ENCODE measurements at places on chromosomes 6 and 20.

DNA sequence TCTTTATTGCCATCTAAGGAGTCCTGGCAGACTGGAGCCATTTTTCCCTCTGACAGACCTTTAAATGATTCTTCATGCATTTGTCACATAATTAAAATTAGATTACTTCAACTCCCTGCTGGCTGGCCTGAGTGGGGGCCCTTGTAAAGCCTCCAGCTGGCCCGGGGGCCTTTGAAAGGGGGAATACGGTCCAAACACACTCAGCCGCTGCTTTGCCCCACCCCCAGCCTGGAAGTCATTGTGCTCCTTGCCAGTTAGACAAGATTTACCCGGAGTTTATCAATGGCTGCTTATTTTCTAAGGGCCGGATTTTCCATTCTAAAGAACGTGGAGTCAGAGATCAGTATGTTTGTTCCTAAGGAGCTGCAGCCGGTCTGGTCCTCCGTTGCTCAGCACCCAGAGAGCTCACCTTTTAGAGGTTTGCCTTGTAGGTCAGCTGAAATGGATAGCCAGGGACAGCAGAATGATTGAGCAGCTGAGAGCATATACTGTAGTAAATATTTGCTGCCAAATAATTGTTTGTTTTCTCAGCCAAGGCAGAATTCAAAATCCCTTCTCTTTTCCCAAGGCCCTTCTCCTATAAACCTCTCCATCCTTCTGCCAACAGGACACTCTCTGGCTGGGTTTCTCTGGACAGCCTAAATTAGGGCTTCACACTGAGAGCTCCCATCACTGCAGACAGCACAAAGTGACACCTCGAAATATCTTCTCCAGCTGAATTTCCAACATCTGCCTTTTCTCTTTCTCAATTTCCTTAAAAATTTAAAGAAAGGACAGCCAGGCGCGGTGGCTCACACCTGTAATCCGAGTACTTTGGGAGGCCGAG, 68.4 kb upstream of the RBM24 start:
- DNase-seq: no peak

DNA sequence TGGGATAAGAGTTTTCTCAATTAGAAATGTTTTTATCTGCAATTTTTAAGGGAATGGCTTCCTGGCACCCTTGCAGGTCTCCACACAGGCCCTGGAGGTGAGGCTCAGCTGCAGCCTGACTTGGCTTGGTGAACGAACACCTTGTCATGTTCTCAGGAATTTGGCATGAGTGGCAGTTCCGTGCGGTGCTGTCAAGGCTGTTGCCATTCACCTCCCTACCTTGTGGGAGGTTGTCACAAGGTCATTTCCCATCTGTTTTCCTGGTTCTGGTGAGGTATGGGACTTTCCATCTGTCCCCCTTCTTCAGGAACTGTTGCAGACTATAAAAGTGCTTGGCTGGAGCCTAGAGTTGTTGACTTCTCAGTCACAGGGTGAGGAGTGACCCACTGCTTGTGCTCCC, 82.9 kb downstream of the ELOVL4 start:
- no peak for DNase-seq

DNA sequence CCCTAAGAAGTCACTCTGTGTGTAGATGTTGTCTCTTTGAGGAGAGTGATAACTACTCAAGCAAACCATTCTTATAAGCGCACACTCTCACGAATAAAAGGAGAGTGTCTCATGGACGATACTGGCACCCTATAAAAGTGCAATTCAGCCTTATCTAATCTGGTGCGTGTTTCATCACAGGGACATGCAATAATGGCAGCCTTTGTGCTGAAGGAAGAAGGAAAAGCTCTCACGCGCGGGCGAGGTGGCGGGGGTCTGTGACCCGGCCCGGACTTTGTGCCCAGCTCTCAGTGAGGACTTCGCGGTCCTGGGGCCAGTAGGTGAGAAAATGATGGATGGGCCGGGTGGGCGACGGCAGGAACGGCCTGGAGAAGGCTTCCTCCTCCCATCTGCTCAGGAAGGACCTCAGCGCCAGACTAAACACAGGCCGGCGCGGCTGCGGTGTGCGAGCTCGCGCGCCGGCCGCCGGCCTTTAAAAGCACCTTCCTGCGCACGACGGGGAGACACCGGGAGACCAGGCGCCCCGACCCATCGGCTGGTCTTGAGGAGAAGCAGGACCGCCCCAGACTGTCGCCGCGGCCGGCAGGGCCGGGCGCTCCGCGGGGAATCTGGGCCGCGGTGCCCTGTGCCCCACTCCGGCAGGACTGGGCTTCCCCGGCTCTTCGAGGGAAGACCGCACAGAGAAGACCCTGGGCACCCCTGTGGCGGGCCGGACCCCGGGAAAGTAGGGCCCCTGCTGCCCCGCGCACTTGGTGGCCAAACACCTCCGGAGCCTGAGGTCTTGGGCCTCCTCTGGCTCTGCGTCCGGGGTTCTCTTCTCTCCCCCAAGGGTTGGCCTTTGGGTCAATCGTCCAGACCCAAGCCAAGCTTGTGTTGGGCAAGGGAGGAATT, 8.3 kb upstream of the FOXC1 start:
- no peak for DNase-seq

DNA sequence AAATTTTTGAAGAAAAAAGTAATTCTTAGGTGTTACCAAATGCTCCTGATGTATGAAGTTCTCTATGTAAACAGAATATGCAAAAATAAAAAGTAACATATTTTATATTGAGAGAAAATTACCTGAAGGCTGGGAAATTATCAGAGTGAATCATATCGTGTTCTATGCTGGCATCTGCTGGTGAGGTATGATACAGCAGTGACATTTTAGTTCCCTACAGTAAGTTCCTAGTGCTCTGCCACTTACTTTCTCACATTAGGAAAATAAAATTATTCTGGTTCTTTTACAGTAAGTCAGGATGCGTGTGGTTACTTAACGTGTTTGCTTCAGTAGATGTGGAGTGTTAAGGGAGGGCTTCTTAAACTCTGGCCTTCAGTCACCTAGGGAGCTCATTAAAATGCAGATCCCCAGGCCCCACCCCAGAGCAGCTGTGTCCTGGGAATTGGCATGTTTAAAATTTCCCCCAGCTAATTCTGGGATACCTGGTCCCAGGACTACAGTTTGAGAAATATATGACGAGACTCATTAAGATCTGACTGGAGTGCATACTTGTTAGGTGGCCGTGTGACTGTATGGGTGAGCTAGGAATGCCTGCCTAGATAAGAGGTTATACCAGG, 3.2 kb downstream of the ACTR5 start:
- DNase-seq: peak; percentile 45

GRCh38 chr20:62388839-62389600, 2.1 kb downstream of the RPS21 start:
- no peak for DNase-seq

DNA sequence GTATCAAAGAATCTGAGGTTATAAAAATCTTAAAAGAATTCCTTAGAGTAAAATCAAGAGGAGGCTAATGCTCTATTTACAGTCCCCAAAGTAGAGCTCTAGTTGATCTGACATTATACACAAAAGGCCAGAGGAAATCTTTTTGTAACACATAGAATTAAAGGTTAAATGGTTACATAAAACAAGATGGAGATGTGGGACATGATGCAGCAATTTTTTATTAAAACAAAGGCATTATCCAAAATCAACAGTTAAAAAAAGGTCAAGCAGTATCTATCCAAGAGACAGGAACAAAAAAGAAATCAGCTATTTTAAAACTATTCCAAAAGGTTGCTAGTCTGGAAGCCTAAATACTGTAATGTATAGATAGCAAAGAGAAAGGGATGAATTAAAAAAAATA, 20.4 kb downstream of the ELOVL5 start:
- no peak for DNase-seq

DNA sequence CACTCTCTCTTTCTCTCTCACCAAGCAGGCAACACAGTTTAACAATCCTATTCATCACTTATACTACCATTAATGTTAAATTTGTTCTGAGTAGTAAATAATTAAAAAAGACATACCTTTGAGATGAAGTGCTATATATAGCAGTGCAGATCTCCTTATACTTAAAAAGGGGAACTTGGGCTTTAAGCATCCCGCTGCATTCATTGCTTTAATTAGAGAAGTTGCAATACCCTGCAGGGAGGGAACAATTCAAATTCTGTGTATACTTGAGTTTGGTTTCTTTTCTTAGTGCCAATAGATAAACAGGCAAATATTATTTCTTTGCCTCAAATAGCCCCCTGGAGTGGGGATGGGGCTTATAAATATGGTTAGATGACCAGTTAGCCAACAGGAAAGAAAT, 10.8 kb upstream of the ZBTB24 start:
- DNase-seq: no peak

- peak; percentile 77 for DNase-seq
Observed at GRCh38 chr6:133889557-133890403, 867 bp downstream of the TCF21 start.

GRCh38 chr20:17304774-17305173, 77.9 kb downstream of the PCSK2 start:
- DNase-seq: no peak

- peak; percentile 92 for DNase-seq
Observed at GRCh38 chr6:56335726-56336125, 88.3 kb upstream of the COL21A1 start.

DNA sequence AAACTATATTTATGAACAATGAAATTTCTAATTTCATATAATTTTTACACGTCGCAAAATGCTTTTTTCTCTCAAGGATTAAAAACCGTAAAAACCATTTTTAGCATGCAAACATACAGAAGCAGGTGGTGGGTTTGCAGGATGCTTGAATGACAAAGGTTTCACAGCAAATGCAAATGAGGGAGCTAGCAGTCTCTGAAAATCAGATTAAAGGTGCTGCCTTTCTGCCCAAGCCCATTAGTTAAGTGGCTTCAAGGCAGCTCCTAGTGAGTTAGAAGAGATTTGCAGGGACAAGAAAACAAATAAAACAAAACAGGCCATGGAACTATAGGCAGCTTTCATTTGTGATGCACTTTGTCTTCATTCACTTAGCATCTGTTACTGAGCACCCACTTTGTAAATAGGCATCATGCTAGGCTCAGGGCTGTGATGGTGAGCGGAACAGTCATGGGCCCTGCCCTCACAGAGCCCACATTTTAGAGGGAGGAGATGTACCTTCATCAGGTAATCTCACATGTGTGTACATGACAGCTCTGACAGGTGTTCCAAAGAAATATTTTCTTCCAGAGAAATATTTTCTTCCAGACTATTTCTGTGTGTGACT, 29.5 kb downstream of the NAPB start:
- DNase-seq: no peak

DNA sequence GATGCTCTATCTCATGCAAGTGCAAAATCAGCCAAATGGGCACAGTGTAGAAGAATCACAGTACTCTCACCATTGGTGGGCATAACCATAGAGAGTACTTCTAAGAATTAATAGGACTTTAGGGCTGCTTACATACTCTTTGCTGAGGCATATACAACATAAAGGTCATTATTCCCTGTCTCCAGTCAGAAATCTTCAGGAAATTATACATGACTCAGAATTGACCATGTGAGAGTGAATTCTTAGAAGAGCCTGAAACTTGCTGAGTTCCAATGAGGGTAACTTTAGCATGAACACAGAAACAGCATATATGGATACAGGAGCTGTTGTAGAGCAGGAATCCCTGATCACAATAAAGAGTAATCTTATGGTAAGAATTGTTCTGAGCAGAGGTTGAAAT, 498.7 kb downstream of the TENT5A start:
- peak; percentile 9 for DNase-seq

DNA sequence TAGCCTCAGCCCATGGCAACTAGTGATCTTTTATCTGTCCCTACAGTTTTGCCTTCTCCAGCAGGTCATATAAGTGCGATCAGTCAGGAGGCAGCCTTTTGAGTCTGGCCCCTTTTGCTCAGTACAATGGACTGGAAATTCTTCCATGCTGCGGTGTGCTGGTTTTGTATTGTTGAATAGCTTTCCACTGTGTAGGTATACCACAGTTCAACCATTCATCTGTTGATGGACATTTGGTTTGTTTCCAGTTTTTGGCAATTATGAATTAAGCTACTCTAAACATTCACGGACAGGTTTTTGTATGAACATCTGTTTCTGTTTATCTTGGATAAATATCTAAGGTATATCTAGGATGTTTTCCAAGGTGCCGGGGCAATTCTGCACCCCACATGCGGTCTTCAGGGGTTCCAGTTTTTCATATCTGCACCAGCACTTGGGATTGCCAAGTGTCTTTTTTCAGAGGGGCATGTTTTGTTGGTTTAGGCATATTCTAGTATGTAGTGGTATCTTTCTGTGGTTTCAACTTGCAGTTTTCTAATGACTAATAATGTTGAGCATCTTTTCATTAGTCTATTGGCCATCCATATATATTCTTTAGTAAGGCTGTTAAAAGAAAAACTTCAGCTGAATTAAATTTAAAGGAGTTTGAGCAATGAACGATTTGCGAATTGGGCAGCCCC, 141.0 kb downstream of the TFAP2C start:
- no peak for DNase-seq

GRCh38 chr6:157982563-157983405, 1.1 kb downstream of the SYNJ2 start:
- DNase-seq: peak; percentile 50

DNA sequence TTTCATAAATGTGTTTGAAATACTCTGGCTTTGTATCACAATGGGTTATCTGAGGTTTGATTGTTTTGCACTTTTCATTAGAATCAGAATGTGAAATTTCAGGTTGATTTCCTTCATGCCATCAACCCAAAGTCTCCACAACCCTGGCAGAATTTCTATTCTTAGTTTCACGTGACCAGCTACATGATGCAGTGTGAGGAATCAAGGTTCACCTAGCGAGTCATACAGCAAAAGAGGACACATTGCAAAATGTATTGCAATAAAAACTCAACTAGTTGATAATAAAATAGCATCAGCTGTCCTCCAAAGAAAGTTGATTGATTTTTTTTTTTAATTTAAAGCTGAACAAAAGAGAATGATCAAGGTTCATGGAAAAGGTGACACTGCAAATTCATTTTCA, 2.2 kb downstream of the HAO1 start:
- peak; percentile 11 for DNase-seq

DNA sequence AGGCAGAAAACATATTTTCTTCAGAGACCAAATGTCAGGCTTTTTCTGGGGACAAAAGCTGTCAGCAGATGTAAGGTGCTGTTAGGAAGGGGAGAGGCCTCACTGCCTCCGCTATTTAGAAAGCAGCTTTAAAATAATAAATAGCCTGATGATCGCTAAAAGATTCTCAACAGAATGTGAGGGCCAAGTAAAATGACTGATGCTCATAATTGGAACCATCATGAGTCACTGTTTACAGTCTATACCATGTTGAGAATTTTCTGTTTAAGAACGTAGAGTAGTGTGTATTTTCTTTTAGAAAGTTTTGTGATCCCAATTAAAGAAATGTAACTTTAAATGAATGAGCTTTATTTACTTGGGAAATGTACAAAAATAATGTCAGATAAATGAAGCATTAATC, 220.0 kb downstream of the CLIC5 start:
- DNase-seq: no peak

All from HCEC 1CT (cell line).